Breast epithelium (tissue), 4 donors: ENCODE measurements at places on chromosomes 3 and 15.

DNA sequence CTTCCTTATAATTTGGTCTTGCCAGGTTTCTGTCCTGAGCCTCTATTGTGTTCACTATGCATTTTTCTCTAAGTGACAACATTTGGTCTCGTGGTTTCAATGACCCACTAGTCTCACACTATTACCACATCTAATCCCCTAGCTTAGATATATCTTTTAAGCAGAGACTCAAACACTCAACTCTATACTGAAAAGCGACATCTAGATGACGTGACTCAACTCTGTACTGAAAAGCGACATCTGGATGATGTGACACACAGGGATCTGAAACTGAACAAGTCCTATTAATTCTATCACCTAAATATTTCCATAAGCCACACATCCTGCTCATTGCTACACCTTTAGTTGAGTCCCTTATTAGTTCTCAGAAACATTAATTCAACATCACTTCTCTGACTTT, 141.7 kb upstream of the MBNL1 start:
- H3K4me3 ChIP-seq = no peak overlapping the region
- no peak overlapping the region for H3K27ac ChIP-seq
- H3K27me3 ChIP-seq = no peaks in the 10 kb centered on the region
- H3K4me1 ChIP-seq = no peaks in the 10 kb centered on the region
- H3K36me3 ChIP-seq = no peaks in the 10 kb centered on the region

DNA sequence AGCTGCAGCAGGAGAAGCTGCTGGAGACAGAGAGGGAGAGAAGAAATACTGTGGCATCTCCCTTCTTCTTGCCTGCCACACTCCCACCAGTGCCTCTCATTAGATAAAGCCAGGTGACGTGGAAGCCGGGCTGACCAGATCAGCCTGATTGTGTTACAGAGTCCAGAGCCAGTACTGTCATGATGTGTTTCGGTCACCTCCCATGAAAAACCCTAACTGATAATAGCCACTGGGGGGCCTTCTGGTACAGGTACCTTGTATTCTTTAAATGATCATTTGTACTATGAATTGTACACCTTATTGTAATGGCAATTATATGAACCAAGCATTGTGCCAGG, 125.8 kb upstream of the TMEM108 start:
- no peak for DNase-seq
- no peak overlapping the region for H3K27ac ChIP-seq
- H3K4me3 ChIP-seq = no peak overlapping the region
- H3K36me3 ChIP-seq = no peaks in the 10 kb centered on the region
- no peaks in the 10 kb centered on the region for H3K4me1 ChIP-seq

DNA sequence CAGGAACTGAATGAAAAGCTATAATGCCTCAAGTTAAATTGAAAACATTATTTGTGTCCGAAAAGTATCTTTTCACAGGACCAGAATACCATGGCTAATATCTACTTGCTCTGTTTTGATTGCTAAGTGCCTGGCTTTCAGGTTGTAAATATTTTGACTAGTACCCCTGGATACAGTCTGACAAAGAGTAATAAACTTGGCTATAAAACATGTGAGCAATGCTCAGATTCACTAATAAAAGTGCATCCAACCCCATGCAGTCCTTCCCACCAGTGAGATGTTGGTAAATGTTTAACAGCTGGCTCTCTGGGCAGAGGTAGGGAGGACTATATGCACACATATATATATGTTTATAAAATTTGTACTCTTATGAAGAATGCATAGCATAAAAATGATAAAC, 281.8 kb upstream of the TGFBR2 start:
- no peak for DNase-seq
- no peaks in the 10 kb centered on the region for H3K4me1 ChIP-seq
- H3K27me3 ChIP-seq = no peaks in the 10 kb centered on the region
- no peak overlapping the region for H3K27ac ChIP-seq
- H3K4me3 ChIP-seq = no peak overlapping the region
- H3K36me3 ChIP-seq = no peaks in the 10 kb centered on the region

DNA sequence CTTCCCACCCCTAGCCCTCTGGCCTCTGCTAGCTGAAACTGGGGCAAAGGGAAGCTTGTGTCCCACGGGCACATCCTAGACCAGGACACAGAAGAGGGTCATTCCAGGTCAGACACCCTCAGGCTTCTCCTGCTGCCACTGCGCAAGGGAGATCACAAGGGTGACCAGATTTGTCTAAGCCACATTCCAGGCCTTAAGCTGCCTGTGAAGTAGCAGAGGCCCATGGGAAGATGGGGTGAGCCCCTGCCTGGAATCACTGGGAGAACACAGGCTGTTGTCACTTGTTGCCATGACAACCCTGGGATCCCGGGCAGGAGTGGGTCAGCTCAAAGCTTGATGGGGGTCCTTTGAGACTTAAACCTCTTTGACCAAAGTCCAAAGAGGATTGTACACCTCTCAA, 10.8 kb downstream of the STRA6 start:
- DNase-seq = no peak
- H3K36me3 ChIP-seq = no peaks in the 10 kb centered on the region
- peaks cover 5% of the 10 kb centered on the region for H3K4me1 ChIP-seq
- no peak overlapping the region for H3K27ac ChIP-seq
- H3K4me3 ChIP-seq = no peak overlapping the region
- H3K27me3 ChIP-seq = no peaks in the 10 kb centered on the region
